ENCODE measurements at places on chromosomes 6 and 20. TPM values are rescaled to one million over a fixed set of nuclear protein-coding genes. Genes with fewer than 3 reads are reported as not detected.

The CST5 gene
- not detected for total RNA-seq

The GMDS gene
- 20.3 TPM for total RNA-seq

The SRSF12 gene
- 0.37 TPM for total RNA-seq

The WFDC5 gene
- not detected for total RNA-seq

The DOP1A gene
- 6.7 TPM for total RNA-seq

The HTR1E gene
- total RNA-seq, result not detected

The WFDC12 gene
- not detected for total RNA-seq

The RAET1L gene
- 0.20 TPM for total RNA-seq

The COL9A1 gene
- total RNA-seq, result not detected

The ZBTB22 gene
- 8.7 TPM for total RNA-seq

The SLC22A7 gene
- total RNA-seq, result not detected

The CALHM4 gene
- total RNA-seq, result not detected

DNA sequence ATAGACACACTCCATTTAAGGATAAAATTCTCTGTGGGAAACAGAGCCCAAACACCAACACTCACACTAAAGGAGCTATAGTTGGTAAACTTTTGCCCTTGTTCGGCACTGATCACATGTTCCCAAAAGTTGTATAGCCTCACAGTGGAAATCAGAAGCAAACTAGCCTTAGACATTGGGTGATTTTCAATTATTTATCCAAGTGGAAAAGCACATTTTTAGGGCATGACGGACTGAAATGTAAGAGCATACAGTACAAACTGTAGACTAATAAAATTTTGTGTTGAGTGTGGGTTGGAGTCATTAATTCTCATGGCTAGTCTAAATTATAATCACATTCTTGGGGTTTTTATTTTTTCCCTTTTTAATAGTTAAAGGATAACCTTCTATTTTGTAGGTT, 202.4 kb downstream of the MOXD1 start:
- no peak for DNase-seq

DNA sequence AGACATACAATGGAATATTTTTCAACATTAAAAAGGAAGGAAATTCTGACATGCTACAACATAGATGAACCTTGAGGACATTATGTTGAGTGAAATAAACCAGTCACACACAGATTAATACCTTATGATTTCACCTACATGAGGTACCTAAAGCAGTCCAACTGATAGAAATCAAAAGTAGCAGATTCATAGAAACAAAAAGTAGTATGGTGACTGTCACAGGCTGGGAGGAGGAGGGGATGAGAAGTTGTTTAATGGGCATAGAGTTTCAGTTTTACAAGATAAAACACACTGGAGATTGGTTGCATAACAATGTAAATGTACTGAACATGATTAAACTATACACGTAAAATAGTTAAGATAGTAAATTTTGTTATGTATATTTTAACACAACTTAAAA, 48.5 kb upstream of the OLIG3 start:
- no peak for DNase-seq

DNA sequence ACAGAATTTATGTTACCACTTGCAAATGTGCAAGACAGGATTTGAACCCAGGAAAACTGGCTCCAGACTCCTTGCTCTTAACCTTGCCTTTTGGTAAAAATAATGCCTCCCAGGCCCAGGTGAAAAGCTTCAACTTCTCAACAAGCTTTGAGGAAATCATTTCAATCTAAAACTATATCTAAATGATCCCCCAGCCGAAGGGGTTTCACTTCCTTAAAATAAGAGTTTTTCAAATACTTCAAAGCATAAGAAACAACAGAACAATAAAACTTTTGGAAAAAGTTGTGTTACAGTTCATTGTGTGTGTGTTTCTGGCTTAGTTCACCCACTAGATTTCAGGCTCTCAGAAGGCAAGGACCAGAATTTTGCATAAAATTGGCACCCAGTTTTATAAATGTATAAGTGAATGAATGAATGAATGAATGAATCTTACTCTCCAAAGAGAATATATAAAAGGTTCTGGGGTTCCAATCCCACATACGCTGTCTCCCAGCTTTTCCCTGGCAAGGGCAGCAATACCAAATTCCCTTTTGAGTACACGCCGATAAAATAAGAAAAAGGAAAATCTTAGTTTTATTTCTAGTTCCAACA, 5.4 kb downstream of the OR2H2 start:
- no peak for DNase-seq

DNA sequence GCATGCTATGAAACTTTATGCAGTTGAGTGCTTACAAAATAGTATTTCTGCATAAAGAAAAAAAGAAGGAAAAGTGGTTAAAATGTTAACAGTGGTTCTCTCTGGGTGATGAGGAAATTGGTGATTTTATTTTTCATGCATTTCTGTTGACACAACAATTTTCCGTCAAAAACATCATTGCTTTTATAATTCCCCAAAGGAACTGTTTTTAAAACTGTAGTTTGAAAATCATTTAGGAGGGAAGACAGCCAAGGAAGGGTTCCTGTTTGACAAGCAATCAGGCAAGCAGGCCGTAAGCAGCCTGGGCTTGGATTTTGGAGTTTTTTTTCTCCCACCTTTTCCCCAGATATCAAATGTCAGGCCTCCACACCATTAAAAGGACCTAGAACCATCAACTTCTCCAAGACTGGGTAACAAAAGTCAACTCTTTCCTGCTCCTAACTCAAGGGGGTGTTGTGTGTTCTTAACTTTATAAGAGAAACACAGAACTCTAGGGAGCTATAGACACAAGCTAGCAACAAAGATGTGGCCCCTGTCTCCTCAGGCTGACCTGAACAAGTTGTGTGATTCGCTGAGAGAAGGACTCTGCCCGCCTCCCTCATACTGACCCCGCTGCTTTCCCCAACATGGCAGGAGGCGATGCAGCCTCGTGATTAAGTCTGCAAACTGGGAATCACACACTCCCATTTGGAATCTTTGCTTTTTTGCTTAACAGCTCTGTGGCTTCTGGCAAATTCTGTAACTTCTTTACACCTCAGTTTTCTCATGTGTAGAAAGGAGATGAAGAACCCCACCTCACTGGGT, 146.6 kb downstream of the BCAS1 start:
- DNase-seq, result no peak

DNA sequence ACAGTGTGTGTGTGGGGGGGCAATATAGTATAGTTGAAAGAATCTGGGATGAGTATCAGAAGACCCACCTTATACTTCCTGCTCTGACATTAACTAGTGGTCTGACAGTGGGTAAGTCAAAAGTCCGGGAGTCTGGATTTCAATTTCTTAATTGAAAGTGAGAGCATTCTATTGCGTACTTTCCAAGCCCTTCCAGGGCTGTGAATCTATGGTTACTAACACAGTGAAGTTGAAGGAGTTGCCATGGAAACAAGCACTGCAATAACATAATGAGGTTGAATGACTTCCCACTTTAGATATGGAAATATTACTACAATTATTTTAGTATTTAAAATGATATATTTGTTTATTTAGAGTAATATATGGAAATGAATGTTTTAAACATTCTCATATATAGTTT, 80.2 kb downstream of the MLIP start:
- no peak for DNase-seq

DNA sequence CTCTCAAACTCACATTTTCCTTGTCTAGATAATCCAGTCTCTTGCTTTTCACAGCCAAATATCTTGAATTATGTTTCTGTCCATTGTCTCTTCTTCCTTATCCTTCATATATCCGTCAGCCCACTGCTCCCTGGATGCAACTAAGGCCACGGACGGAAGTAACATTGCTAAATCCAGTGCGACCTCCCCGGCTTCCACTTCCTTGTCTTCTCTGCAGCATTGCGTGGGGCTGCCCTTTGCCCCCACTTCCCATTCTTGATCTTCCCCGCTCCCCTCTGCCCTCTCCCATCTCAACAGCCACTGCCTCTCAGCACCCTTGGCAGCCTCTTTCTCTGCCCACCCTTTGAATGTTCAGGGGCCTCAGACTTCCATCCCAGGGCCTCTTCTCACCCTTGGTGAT, 190.4 kb upstream of the UST start:
- DNase-seq, result no peak

DNA sequence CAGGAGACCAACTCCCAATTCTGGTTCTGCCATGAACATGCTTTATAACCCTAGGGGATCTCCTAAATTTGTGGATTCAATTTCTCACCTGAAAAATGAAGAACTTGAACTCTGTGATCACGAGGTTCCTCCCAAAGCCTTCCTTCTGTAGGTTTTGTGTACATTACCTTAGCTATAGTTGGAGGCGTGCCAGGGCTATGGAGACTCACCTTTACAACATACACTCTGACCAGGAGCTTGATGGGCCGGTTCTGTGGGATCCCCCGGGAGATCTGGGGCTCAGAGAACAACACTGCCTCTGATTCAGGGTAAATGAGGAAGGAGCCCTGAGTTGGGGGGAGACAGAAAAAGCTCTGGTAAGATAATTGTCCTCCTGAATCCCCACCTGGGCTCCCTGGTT, 34.1 kb downstream of the ERGIC3 start:
- DNase-seq, result no peak

DNA sequence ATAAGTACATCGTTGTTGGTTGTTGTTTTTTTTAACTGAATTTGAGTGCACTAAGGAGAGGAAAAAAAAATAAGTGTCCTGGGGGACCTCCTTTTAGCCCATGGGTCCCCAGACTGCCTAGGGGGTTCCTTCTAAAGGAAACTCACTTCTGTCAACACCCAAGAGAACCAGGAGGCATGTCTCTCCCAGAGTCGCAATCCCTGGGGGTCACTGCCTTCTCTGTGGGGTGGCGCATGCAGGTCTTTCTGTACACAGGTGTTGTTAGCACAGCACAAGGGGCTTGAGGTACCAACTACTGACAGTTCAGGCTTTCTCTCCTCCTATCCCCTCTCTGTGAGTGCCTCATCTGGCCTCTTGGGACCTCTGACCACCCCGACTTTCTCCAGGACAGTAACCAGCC, 7.3 kb upstream of the ARMC2 start:
- DNase-seq, result no peak

DNA sequence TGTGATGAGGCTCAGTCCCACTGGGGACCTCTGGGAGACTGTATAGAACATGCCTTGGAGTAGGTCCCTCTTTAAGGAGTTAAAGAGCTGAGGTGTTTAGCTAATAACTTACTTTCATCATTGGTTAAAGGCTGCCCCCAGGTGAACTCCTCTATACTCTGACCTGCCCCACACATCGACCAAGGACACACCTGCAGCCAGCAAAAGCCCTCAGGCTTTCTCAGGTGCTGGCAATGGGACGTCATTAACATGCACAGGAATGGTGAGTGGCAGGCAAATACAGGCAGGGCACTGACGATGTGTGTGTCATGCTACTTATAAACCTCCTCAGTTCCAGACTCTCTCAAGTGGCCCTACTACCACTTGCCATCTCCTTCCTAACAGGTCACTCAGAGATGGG, 366.4 kb downstream of the KIF16B start:
- DNase-seq, result no peak

DNA sequence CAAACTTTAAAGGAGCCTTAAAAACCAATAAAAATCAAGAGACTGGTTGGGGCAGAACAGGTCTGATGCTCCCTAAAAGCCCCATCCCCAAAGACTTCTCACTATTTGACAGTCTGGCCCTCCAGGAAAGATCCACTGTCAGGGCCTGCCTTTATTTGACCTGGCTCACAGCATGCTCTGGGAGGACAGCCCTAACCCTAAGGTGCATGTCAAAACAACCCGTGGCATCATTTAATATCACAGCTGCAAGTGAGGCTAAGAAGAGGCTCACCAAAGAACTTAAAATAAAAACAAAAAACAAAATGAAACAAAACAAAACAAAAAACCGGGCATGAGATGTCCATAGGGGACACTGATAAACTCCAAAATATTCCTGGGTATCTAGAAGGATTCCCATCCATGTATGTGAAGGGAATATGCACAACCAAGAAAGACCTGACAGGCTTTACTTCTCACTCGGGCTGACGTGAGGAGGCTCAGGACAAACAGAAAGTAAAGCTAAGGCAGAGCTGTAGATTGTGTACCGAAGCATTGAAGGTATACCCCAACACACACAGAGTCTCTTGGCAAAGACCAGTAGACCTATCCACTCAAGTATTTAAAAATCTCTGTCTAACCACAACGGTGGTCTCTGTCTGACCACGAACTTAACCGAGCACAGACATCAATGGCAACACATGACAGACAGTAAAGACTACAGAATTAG, 57.3 kb downstream of the AHI1 start:
- no peak for DNase-seq

DNA sequence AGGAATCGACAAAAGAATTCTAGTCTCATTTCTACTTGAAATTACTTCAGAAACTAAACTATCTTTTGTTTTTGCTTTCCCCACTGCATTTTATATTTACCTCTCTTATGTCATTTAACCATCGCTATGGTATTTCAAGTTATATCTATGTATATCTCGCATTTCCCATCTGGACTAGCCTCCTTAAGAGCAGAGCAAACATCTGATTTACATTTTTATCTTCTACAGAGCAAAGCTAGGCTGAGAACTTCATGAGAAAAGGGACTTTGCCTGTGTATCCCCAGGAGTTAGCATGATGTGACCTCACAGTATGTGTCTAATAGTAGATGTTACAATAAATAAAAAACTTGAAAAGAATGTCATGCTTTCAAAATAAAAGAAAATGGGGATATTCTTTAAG, 201.2 kb downstream of the PTPRK start:
- no peak for DNase-seq

DNA sequence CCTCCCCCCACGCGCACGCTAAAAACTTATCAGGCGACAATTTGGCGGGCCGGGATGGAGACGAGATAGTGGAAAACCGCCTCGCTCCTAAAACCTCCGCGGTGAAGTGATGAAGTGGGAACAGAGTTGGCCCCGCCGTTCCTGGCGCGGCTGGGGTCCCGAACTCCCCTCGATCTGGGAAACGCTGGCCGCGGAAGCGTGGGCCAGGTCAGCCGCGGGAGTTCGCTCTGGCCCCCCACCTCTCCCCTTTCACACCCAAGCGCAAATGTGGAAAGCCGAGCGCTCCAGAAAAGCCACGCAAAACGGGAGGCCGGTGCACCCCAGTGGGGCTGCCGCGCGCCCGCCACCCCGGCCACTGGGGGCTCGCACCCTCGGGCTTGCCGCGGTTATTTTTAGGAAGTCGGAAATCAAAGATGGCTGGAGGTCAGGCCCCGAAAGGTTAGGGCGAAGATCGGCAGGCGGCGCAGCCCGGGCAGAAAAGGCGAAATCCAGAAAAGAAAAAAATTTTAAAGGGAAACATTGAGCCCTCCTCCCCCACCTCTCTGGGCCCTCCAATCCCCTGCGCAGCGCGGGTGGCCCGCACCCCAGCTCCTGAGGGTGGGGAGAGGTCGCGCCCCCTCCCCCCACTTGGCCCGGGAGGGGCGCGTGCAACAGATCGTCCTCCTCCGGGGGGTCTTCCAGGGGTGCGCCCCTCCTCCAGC, 1.0 kb downstream of the SALL4 start:
- DNase-seq, result no peak
